ENCODE measurements at places on chromosomes 12 and 14. TPM values are rescaled to one million over a fixed set of nuclear protein-coding genes. Genes with fewer than 3 reads are reported as not detected.

DNA sequence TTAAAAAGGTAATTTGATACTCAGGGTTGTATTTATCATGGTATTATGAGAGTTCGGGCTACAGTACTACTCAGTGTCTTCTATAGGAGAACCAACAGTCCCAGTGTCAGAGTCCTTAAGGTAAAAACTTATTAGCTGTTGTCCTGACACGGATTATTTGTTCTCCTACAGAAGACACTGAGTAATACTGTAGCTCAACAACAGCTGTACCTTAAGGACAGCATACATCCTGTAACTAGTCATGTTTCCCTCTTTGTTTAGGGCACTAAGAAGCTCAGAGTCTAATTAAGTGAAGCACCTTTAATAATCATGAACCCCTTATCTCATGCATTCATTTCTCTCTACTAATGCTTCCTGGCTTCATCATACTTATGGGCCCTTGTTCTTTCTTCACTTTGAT lies 33.9 kb downstream of the ARF6 start:
- no peak overlapping the region for H3K4me3 ChIP-seq
- no peak overlapping the region for H3K27ac ChIP-seq
- H3K27me3 ChIP-seq = no peaks in the 10 kb centered on the region
- peaks cover 7% of the 10 kb centered on the region for H3K4me1 ChIP-seq

GRCh38 chr12:12800406-12801180 lies 12.6 kb upstream of the DDX47 start:
- no peak for DNase-seq
- H3K36me3 ChIP-seq = no peaks in the 10 kb centered on the region
- no peak overlapping the region for H3K27ac ChIP-seq
- no peaks in the 10 kb centered on the region for H3K27me3 ChIP-seq

DNA sequence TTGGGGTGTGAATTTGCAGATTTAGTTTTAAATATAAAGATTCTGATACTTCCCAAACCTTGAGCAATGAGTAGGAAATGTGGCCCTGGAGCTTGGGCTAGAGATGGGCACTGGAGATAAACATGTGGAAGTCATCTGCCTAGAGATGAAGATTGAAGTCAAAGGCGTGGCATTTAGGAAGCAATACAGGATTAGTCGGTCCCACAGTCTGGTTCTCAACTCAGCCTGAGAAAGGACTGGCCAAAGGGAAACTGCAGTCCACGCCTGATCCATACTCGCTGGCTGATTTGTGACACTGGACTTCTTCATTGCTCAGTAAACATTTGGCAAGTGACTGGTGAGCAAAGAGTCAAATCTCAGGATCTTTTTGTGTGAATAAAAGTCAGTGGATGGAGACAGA lies 268.2 kb upstream of the ATP2B1 start:
- DNase-seq = no peak
- no peaks in the 10 kb centered on the region for H3K27me3 ChIP-seq
- H3K27ac ChIP-seq = no peak overlapping the region
- no peaks in the 10 kb centered on the region for H3K4me1 ChIP-seq
- no peak overlapping the region for H3K4me3 ChIP-seq

GRCh38 chr12:52515927-52516831 lies 4.0 kb downstream of the KRT5 start:
- H3K27ac ChIP-seq = no peak overlapping the region
- DNase-seq = no peak
- H3K36me3 ChIP-seq = no peaks in the 10 kb centered on the region
- no peaks in the 10 kb centered on the region for H3K4me1 ChIP-seq
- peaks cover 10% of the 10 kb centered on the region for H3K27me3 ChIP-seq

DNA sequence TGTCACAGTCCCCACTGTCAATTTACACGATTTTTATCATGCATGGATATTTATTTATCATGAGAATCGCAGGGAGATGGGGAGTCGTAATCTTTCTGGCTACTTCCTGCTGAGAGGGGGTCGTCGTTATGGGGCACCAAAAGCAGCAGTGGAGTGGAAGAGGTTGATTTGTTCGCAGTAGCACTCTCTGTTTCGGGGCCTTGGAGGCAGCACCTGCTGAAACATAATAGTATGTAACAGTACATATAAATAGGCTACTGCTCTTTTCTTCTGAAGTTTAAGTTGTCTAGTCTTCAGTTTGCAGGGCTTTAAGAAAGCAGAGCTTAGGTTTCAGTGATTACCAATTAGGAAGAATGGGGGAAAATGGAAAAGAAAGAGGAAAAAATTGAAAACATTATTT lies 3.8 kb downstream of the SOAT2 start:
- no peak overlapping the region for H3K4me3 ChIP-seq
- H3K27me3 ChIP-seq = 0 out of 2 replicates have a peak, but pooled peaks cover 3% of the 10 kb centered on the region
- DNase-seq = no peak
- no peaks in the 10 kb centered on the region for H3K4me1 ChIP-seq

- peak; percentile 5 for DNase-seq
- H3K36me3 ChIP-seq = no peaks in the 10 kb centered on the region
- no peak overlapping the region for H3K4me3 ChIP-seq
- H3K27me3 ChIP-seq = no peaks in the 10 kb centered on the region
Observed at GRCh38 chr12:69821456-69822159, 3.4 kb upstream of the MYRFL start.

- peak overlapping the region; percentile 36 for H3K27ac ChIP-seq
- H3K27me3 ChIP-seq = no peaks in the 10 kb centered on the region
- peaks cover 49% of the 10 kb centered on the region for H3K4me1 ChIP-seq
- peaks cover 6% of the 10 kb centered on the region for H3K36me3 ChIP-seq
- H3K4me3 ChIP-seq = peak overlapping the region; percentile 3
Observed at GRCh38 chr14:45249856-45250575, 3.0 kb downstream of the MIS18BP1 start.

DNA sequence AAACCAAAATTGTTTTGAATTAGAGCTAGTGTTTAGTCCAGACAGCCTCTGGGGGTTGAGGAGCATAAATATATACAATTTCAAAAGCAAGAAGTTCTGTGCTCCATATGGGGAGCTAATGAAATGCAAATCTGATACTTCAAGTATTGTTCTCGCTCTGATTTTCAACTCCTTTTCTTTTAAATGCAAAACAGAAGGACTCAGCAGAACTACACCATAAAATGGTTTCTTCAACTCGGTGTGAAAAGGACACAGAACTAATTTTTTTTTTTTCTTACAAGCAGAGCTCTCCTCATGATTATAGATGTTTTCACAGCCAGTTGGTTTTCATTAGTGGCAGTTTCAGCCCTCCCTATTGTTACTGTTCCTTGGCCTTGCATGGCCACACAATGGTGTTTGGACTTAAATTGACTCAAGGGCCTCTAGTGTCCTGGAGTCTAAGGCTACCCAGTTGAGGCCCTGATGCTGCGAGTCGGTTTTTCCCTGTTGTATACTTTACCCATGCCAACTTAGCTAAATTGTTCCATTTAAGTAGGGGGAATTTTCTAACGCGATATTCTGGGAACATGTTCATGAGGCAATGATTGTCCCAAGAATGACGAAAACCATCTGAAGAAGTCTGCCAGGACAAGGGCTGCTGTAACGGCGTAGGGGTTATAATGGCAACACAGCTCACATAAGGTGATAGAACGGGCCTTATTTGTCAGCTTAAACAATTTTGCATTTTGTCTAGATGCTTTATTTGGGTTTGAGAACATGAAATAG lies 120.3 kb downstream of the GPR135 start:
- no peaks in the 10 kb centered on the region for H3K36me3 ChIP-seq
- peaks cover 18% of the 10 kb centered on the region for H3K4me1 ChIP-seq
- no peaks in the 10 kb centered on the region for H3K27me3 ChIP-seq

GRCh38 chr12:23473071-23473470 lies 476.4 kb downstream of the SOX5 start:
- H3K4me3 ChIP-seq = no peak overlapping the region
- no peaks in the 10 kb centered on the region for H3K27me3 ChIP-seq
- no peak for DNase-seq
- no peaks in the 10 kb centered on the region for H3K4me1 ChIP-seq

DNA sequence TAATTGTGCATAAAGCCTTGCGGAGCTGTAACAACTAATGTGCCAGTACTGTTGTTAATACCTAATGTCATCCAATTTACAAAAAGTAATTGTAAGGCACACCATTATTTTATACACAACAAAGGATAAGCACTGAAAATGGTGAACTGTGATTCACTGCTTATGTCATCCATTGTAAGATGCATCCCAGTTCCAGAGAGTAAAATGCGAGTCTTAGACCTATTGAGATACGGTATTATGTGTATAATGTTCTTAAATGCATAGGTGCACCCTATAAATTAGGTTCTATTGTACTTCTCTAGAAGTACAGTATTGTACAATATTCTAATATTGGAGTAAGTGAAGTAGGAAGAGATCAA lies 406 bp downstream of the PARP2 start:
- DNase-seq = no peak
- peak overlapping the region; percentile 82 for H3K27ac ChIP-seq
- peak overlapping the region; percentile 53 for H3K4me3 ChIP-seq
- H3K36me3 ChIP-seq = peaks cover 30% of the 10 kb centered on the region
- H3K27me3 ChIP-seq = no peaks in the 10 kb centered on the region

- DNase-seq = peak; percentile 29
- H3K27ac ChIP-seq = no peak overlapping the region
- no peaks in the 10 kb centered on the region for H3K36me3 ChIP-seq
- peaks cover 34% of the 10 kb centered on the region for H3K4me1 ChIP-seq
- H3K27me3 ChIP-seq = no peaks in the 10 kb centered on the region
Observed at GRCh38 chr12:62689042-62689839, 222.6 kb downstream of the MON2 start.

DNA sequence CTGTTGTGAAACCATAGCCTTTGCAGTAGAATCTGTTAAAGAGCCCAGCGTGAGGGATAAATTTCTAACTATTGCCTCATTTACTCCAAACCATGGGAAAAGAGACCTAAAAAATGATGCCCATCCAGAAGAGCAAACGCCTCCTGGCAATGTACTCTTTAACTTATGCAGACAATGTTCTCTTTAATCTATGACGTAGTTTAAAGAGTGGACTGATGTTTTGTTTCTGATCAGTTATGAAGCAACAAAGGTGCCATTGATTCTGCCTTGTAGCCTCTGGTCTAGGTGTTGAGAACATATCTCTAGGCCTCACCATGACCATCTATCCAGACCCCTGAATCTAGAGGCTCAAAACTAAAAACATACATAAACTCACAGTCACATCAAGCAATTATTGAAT lies 13.4 kb downstream of the SSTR1 start:
- H3K36me3 ChIP-seq = no peaks in the 10 kb centered on the region
- H3K27ac ChIP-seq = no peak overlapping the region
- no peak for DNase-seq
- no peaks in the 10 kb centered on the region for H3K27me3 ChIP-seq
- H3K4me1 ChIP-seq = no peaks in the 10 kb centered on the region

DNA sequence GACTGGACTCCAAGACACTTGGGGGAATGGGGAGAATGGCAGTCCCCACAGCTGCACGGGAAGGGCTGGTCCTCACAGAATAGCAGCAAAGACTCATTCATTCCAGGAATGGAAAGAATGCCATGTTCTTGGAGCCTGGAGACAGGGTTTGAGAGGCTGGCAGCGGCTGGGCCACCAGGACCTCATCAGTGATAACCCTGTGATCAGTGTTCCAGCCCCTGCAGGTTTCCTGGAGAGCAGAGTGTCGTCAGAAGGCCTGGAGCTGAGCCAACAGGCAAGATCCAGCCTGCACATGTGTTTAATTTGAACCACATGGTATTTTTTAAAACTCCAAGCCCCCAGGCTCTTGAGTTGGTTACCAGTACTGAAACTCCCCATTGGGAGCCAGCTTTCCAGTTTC lies 11.3 kb downstream of the BDKRB1 start:
- no peaks in the 10 kb centered on the region for H3K27me3 ChIP-seq
- peak overlapping the region; percentile 77 for H3K27ac ChIP-seq
- no peak overlapping the region for H3K4me3 ChIP-seq
- peaks cover 43% of the 10 kb centered on the region for H3K4me1 ChIP-seq
- DNase-seq = peak; percentile 78

GRCh38 chr14:55585854-55586253 lies 5.8 kb downstream of the KTN1 start:
- H3K27me3 ChIP-seq = no peaks in the 10 kb centered on the region
- peak overlapping the region; percentile 9 for H3K27ac ChIP-seq
- peaks cover 74% of the 10 kb centered on the region for H3K4me1 ChIP-seq
- DNase-seq = peak; percentile 61
- peaks cover 6% of the 10 kb centered on the region for H3K36me3 ChIP-seq
- no peak overlapping the region for H3K4me3 ChIP-seq

The LRRC43 gene
- total RNA-seq = not detected

The PZP gene
- not detected for total RNA-seq

The ANO2 gene
- not detected for total RNA-seq

The NPFF gene
- not detected for total RNA-seq

The IL22 gene
- not detected for total RNA-seq

The COCH gene
- total RNA-seq = 0.34 TPM

The PROX2 gene
- total RNA-seq = not detected

The SMCO3 gene
- total RNA-seq = 0.16 TPM

The RBP5 gene
- total RNA-seq = not detected

Measured in SJSA1 (cell line).